ENCODE measurements at places on chromosomes 2 and 18.
A peak's percentile ranks its signal among the peaks of the same experiment; 100 is the strongest.

DNA sequence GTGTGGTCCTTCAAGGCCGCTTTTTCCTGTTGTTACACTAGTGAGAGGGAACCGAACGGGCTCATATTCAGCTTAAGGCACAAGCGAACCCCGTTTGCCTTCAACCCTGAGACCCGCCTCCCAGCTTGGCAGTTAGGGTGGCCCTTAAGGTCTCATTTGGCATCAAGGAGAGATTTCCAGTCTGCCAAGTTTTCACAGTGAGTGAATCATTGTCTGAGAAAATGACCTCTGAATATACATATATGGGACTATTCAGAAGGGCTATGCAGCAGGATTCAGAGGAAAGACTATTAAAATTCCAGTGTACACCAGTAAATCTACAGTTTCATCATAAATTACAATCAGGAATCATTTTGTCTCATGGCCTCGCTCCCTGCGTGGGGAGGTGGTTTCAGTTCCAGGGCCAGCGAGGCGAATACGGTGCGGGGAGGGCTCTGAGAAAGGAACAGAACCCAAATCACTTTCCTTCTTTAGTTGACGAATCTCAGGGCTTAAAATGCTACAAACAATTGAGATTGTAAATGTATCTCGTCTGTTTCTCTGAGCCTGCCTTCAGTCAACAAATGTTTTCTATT is 231.4 kb downstream of the FAM210A start:
- no peak for DNase-seq

DNA sequence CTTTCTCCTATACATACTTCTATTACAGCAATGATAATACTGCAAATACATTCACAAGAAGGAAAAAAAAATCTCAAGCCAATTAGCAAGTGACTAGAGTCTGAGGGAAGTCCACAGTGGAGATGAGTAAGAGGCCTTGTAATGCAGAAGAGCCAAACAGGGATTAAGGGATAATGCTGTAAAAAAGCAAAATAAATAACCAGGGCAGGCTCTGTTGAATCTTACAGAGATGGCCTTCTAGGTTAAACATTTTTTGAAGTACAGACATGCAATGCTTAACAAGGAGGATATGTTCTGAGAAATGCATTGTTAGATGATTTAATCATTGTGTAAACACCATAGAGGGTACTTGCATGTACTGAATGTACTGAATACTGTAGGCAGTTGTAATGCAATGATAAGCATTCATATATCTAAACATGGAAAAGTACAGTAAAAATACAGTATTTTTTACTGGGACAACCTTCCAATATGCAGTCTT is 122.1 kb upstream of the RMDN2 start:
- DNase-seq = no peak

DNA sequence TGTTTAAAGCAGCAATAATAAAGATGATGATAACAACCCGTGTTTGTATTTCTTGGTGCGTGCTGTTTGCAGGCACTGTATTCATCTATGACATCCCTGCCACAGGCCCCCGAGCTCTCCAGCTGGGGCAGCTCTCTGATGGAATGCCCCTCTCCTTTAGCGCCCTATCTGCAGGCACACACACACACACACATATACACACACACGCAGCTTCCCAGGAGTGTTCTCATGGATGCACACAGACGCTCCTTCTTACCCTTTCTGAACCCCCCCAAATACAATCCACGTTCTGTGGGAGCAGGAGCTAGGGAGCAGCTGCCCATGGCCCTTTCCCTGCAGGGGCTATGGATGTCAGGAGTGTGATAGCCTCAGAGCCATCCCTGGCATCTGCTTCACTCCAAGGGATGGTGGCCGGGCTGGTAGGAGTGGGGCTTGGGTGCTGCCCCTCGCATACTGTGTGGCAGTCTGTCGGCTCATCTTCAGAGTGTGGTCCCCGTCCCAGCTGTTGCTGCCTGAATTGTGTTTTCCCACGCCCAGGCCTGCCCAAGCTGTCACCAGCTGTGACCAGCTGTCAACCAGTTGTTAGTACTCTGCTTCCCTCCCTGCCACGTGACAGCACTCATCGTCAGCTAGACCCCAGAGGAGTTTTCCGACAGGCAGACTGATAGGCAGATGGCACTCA is 50.8 kb upstream of the MYCN start:
- DNase-seq = no peak

DNA sequence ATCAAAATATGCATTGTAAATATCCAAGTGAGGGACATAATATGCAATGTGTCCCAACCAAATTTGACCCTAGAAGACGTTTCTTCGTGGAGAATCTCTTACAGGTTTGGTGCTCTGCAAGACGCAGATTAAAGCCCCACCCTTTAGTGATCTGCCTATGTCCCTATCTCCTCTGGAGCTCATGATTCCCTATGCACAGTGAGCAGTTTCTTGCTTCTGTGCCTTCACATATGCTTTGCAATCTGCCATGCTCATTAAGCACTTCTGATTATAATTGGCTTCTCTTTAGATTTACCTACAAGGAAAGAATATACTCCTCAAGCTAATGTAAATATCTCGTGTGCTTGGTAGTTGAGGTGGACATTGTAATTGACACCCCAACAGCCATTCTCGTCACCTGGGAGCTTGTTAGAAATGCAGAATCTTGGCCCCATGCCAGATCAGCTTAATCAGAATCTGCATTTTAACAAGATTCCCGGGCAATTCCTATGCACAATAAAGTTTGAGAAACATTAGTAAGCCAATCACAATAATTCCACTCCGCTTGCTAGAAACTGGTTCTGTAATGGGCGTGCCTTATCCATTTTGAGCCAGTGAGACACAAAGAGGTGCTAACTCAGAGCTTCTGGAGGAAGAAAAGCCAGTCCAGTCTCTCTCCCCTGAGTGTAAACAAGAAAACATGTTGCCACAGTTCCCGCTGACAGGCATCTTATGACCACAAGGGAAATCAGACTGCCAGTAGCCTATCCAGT is 2.8 kb upstream of the PUM2 start:
- DNase-seq = no peak

GRCh38 chr2:106269591-106270291 is 75.6 kb upstream of the UXS1 start:
- no peak for DNase-seq

GRCh38 chr2:72233211-72233610 is 85.5 kb upstream of the CYP26B1 start:
- no peak for DNase-seq

DNA sequence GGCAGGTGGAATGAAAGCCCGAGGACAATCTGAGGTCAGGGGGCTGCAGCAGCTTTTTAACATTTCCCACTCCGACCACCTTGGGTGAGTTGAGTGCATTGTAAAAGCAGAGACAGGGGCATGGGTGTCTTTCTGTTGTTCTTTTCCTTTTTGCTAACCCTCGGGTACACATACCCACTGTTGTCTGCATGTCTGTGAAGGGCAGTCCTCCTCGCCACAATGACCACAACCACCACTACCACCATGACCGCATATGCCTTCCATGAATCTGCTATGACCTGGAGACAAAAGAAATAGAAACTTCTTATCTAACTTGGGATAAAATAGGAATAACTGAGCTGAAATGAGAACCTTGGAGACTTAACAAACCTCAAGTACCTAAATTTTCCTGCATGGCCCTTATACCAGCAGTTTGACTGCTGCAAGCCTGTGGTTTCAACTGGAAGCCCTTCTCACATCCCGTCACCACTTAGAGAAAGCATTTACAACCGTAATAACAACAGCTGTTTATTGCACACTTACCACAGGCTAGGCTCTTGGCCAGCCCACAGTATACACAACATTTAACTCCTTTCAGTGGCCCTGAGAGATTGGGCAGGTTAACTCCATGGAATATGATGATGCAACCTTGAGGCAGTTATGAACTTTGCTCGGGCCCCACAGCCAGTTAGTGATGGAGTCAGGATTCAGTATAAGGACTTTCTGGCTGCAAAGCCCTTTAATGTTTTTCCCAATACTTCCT is 80.3 kb downstream of the GYPC start:
- no peak for DNase-seq

DNA sequence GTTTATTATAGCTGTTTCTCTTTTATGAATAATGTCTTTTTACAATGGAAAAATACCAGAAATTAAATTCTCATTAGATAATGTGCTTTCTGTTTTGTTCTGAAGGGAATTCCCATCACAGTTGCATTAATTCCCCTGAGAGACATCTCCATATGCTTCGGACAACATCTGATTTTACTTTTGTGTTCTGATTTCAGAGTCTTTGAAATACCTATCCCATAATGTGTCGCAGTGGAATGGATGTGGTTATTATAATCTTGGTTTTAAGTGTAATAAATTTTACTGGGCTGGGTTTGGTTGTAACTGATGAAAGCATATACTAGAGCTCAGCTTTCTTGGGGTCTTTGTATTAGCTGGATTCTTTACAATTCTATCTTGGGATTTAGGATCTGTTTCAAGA is 12.5 kb downstream of the SPTBN1 start:
- DNase-seq = no peak

- DNase-seq = no peak
These were observed 16.6 kb downstream of the SERPINB13 start for GRCh38 chr18:63603772-63604171.

GRCh38 chr2:33673937-33674336 is 74.8 kb upstream of the FAM98A start:
- DNase-seq = no peak

GRCh38 chr18:75441896-75442295 is 14.4 kb upstream of the SMIM21 start:
- DNase-seq = no peak

DNA sequence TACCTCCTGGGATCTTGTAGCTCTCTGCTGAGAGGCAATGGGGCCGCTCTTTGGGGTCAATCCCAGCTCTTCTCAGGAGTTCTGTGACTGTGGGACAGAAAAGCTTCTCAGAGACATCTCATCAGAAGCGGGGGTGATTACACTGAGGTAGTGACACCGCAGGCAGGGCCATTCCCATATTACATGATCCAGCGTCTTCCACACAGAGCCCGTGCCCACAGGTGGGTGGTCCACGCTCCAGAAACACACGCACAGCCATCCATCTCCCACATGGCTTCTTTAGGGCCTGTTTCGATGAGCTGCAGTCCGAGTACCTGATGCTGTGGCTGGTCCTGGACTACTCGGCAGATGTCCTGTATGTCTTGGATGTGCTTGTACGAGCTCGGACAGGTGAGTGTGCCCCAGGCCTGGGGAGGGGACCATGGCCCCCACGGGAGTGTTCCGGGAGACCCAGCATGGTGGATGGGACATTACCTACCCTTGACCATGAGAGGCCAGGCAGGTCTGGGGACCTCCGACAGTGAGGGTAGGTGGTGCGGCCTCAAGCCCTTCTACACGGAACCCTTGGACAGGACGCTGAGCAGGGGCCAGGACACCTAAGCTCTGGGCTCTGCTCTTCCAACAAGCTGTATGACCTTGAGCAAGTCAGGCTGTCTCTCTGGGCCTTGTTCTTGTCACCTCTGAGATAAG is 45.5 kb downstream of the CNGA3 start:
- no peak for DNase-seq

DNA sequence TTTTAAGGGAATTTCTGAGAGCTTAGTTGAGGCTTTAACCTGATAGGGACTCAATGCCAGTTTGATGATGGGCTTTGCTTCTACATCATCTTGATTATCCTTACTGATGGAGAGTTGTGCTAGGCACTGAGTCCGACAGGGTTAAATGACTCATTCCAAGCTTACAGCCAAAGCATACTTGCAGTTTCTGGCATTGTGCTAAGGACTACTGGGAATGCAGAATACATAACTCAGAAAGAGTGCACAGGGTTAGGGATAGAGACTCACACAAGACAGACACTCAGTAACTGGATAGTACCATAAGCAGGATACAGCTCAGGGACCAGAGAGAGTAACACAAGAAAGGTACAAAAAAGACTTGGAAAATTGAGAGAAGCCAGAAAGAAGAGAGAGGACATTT is 94.1 kb upstream of the SLC14A2 start:
- no peak for DNase-seq

- DNase-seq = peak; percentile 45
These were observed 53.6 kb downstream of the PKDCC start for GRCh38 chr2:42101206-42102023.

- no peak for DNase-seq
These were observed 448.9 kb upstream of the MEIS1 start for GRCh38 chr2:65985986-65986385.

- DNase-seq = no peak
These were observed 15.2 kb downstream of the GKN2 start for GRCh38 chr2:68937346-68938055.

DNA sequence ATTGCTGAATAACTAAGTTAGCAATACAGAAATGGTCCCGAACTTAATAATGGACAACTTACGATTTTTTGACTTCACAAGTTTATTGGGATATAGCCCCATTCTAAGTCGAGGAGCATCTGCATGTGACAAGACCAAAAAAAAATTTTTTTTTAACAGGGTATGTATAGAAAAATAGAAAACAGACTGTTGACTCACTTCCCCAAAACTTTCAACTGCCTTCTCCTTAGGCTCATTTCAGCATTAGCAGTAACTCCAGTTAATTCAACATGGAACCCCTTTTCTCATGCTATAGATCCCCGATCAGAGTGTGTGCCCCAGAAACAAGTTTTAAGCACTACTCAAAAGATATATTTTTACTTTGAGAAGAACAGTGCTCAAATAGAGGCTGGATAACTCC is 5.4 kb downstream of the CD302 start:
- no peak for DNase-seq

- DNase-seq = no peak
These were observed 109.4 kb downstream of the AOX1 start for GRCh38 chr2:200695191-200695590.

GRCh38 chr2:131030478-131030971 is 62.7 kb downstream of the FAM168B start:
- no peak for DNase-seq

DNA sequence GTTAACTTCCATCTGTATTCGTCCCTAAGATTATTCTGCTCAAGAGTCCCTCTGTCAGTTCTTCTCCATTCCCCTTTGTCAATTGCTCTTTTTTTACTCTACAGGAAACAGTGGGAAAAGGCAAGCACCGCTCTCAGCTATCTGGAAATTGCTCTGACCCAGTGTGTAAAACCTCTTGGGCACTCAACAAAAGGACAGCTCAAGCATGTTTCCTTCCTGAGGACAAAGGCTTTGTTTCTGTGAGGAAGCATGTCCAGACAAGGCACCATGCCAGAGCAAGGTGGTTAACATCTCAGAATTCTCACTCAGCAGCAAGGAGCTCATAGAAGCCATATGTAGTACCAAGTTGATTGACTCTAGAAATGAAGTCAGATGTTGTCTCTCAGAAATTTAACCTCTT is 735.6 kb downstream of the TSN start:
- DNase-seq = no peak

- no peak for DNase-seq
These were observed 69.2 kb downstream of the MYCN start for GRCh38 chr2:16009560-16009959.

DNA sequence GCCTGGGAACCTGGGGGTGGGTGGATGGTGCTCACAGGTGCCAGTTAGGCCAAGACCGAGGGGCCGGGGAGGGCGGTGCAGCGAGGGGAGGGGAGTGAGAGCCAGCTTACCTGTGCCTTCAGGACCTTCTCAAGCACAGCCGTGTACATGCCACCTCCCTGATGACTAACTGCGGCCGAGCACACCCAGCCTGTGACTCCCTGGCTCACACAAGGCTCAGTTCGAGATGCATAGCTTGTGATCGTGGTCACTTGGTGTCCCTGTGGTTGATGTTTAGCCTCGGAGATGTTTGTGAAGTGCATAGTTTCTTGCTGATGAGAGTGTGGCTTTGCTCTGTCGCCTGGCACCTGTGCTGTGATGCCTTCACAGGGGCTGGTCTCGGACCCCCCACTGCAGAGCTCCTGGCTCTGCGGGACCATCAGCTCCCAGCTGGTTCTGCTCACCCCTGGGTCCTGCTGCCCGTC is 84.5 kb upstream of the ODC1 start:
- no peak for DNase-seq

- peak; percentile 3 for DNase-seq
These were observed 47.8 kb upstream of the MAPRE3 start for GRCh38 chr2:26922405-26923188.

- DNase-seq = no peak
These were observed 250 bp upstream of the CHST10 start for GRCh38 chr2:100417711-100418124.
